CD4-positive, alpha-beta T cell treated with Interleukin-4 for 4 hours (primary cell): ENCODE measurements at places on chromosomes 6 and 20.

- no peak for DNase-seq
Measured at GRCh38 chr6:110646951-110647910, 168.0 kb downstream of the CDK19 start.

DNA sequence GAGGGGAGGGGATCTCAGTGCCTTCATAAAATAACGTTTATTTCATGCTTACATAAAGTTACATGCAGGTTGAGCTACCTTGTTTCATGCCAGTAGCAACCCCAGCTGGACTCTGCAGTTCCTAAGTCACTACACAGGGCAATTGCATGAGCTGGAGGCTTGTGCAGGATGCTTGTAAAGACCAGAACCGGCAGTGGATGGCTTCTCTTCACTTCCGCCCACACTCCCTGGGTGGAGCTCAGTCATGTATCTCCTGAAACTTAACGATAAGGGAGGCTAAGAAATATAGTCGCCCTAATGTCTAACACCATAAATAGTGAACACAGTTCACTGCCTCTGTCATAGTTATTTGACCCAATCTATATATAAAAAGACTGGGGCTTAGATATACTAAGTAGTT is 99.4 kb upstream of the RAB32 start:
- no peak for DNase-seq

DNA sequence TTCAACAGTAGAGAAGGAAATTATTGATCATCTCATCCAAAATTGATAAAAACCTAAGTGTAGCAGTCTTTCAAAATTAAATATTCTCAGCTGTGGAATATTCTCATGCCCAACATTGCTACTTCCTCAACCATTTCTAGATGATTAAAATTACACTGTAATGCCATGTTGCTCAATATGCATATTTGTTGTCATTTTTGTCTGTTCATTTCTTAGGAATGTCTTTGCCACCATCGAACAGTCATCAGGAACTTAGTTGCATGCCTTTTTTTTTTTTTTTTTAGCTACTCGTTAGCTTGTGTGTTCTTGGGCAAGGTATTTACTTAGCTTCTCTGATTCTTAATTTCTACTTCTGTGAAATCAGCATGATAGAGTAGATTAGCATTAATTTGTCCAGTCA is 188.6 kb downstream of the DTNBP1 start:
- no peak for DNase-seq

DNA sequence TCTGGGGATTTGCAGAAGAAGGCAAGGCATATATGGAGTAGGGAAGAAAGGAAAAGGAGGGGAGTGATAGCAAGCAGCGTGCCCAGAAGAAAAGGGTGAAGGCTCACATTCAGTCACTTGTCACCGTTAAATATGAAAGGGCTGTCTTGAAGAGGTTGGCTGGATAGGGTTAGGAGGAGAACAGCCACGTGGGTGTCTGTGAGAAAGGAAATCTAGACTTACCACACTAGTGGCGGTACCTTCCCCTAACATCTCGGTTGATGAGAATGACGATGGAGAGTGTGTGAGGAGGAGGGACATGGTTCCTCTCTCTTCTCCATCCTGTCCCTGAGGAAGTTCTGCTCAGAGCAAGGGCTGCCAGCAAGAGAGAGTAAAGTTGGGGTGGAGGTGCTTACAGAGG is 74.3 kb upstream of the CCN6 start:
- DNase-seq: no peak

GRCh38 chr20:39897058-39897457 is 792.0 kb downstream of the MAFB start:
- no peak for DNase-seq

DNA sequence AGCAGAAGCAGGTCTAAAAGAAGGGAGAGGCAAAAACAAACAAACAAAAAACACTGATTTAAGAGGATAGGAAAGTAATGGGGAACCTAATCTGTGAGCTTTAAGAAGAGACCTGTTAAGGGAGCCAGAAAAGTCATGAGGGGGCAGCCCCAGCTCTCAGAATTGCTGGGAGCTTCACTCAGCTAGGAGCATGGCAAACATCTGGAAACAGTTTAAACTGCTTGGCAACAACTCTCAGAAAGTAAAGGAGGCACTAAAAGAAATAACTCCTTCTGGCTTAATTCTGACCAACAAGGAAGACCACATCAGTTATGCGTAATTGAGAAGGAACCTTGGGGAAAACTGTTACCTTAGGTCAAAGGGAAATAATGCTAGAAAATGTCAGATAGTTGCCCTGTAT is 121.4 kb downstream of the LAMP5 start:
- no peak for DNase-seq

DNA sequence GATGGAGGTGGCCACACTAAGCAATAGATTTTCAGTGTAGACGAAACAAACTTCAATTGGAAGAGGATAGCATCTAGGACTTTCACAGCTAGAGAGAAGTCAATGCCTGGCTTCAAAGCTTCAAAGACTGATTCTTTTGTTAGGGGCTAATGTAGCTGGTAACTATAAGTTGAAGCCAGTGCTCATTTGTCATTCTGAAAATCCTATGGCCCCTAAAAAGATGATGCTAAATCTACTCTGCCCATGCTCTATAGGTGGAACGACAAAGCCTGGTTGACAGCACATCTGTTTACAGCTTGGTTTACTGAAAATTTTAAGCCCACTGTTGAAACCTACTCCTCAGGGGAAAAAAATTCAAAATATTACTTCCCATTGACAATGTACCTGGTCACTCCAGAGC is 226.7 kb downstream of the BCAS1 start:
- no peak for DNase-seq
